ENCODE measurements at places on chromosomes 7 and 10.

DNA sequence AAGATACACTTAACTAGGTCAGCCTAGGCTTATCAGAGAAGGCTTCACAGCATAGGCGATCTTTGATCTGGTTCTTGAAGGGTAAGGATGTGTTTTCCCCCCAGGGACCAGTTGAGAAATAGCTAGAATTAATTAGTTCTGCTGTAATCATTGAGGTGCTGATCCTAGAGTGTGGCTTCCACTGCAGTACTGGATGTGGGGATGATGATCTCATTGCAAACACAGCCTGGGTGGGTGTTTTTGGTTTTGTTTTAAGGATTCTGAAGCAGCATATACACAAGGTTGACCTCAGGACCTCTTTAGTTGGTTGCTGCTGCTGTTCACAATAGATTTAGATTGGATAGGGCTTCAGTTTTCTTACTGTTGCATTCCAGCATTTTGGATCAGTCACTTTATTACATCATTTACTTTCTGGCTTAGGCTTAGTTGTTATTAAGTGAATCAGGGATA, 159.7 kb downstream of the AUTS2 start:
- no peak for DNase-seq

DNA sequence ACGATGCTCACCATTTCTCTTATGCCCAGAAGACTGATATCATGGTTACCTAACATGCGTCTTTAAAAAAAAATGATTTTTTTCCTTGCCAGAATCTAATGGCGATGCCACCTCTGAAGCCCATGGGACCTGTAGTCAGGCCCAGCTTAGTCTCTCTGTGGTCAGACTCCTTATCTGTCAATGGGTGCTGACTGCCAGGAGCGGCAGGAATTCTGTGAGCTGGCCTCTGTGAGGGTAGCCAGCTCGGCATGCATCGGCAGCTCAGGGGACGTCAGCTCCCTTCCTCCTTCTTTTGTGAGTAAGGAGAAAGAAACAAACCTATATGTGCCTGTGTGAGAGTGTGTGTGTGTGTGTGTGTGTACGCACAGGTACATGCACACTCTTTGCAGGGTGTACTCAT, 49.9 kb upstream of the ZRANB1 start:
- no peak for DNase-seq

GRCh38 chr10:118817328-118818068, 62.7 kb upstream of the CACUL1 start:
- no peak for DNase-seq

DNA sequence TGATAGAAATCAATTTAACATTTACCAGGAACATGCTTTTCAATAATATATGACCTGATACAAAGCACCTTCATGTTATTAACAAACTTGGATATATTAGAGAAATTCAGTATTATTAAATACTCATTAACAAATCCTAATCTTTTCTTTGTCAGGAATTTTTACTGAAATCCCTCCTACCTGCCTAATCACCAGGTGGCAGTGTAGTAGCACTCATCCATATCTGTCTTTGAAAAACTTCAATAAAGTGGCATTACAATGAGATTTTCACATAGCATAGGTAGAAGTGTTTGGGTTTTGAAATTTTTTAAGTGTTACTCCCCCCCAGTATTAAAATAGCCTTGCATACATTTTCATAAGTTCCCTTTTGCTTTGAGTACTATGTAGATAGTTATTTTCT, 1246.6 kb upstream of the LRRN3 start:
- no peak for DNase-seq

DNA sequence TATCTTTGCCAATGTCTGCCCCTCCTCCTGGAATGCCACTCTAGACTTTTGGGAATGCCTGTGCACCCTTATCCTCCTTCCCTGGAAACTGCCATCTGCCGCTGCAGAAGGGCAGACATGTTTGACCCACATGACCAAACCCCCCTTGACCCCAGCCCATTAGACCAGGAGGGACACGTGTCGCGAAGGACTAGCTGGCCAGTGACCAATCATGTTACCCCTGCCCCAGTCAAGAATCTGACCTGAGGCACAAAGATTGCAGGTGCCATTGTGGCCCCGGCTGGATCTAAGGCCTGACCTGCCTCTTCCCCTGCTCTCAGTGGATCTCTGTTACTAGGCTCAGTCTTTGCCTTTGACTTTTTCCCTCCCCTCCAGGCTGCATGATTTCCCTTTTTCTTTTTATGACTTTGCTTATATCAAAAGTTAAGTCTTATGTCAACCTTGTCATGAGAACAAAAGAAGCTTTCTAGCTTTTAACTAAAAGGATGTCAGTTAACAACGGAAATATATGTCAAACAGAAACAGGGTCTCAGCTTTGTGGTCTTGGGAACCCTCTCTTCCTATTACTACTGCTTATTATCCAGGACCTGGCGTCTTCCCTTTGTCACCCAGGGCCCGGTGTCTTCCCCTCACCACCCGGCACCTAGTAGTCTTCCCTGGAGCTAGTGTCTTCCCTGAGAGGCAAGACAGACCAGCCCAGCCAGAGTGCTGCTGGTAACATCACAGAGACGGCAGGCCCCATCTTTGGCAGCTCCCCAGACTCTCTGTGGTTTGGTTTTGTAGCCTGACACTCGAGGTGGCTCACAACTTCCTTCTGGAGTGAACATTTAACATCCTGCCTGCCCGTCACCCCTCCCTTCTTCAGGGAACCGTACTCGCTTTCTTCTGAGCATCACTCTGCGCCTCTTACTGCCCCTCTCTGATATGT, 24.4 kb upstream of the PPIF start:
- DNase-seq: no peak

DNA sequence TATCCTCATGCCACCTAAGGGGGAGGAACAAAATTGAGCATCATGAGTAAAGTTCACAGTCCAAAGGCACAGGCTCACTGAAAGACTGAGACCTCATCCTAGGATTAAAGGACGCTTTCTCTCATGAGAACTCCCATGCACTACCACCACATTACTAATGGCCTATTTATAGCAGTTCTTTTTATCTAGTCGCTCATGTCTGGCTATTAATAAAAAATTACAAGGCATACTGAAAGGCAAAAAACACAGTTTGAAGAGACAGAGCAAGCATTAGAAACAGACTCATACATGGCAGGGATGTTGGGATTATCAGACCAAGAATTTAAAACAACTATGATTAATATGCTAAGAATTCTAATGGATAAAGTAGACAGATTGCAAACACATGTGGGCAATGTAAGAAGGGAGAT, 46.0 kb upstream of the CDK13 start:
- DNase-seq: no peak

GRCh38 chr10:30059209-30060107, at the start of gene JCAD:
Gene JCAD, minus strand, starts transcription at chr10:30059586. Its CDS starts 11,774 bp downstream, at chr10:30047812.
- DNase-seq: peak; percentile 24

DNA sequence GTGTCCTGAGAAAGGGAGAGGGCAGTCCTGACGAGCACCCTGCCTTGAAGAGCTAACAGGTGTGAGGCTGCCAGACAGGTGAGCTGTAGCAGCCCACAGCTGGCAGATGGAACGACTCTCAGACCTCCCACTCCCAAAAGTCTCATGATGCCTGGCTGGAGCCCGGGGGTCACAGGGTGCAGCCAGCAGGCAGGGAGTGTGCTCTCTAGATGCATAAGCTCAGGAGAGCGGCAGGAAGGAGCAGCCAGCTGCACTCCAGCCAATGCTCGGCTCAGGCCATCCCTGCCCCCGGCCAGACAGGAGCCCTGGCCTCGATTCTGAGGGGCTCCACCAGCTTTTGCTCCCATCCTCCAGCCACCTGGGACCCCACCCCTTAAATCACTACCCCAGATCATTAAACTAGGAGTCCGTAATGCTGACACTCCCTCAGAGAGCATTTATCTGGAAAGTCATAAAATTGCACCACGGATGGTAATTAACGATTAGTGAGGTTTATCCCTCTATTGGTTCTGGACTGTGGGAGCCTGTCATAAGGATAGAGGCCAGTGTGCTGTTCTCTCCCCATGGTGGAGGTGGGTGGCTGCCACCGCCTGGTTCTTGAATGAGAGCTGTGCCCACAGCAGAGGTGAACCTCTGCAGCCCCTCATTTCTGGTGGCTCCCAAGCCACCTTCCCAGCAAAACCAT, 63.5 kb upstream of the ZMIZ1 start:
- DNase-seq: no peak

DNA sequence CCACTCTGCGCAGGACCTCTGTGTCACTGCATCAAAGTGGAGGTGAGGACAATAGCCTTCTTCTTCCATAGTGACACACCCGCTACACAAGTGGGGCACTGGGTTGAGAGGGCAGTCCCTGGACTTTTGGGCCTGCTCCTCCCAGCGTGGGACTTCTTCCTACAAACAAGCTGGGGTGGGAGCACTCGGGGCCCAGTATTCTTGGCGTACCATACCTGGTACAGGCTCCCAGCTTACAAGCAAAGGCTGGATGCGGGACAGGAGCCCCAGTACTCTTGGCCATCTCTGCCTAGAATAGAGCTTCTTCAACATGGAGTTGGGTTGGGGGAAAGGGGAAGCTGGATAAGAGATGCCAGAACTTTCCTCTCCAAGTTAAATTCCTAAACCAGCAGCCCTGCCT, 426.8 kb upstream of the FOXK1 start:
- DNase-seq: no peak

DNA sequence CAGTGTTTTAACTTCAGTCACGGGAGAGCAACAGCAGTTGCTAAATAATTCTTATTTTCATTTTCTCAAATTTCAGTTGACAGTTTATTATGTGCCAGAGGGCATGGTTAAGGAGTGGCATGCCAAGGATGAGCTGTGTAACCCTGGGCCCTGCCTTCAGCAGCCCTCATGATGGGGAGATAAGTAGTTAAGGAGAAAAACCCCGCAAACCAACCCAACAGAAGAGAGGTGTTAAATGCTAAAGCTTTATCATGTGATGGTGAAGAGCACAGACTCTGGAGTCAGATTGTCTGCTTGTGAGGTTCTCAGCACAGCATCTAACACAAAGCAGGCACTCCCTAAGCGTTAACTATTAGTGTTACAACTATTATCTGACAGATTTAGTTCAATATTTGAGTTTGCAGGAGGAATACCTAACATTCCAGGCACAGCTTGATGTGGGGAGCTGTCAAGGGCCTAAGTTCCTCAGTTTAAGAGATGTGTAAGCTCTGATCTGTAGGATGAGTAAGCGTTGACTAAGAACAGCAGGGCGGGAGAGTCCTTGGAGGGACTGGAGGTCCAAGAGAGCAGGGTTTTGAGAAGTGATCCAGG, 29.6 kb downstream of the STAM start:
- DNase-seq: no peak

DNA sequence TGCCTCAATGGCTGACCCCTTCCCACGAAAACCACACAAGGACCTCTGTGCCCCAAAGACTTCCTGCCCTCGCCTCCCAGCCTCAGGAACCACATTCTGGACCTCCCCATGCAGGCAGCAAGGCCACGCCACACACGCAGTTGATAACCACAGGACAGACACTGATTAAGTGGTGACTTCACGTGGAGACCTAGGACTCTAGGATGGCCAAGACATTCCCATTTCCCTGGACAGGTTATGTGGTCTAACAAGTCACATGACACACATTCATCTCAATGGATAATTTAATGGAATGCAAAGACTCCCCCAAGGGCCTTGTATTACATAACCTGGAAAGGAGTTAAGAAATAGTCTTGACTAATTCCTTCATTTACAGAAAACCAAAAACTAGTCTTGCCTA, 110.2 kb downstream of the LARP4B start:
- DNase-seq: no peak

DNA sequence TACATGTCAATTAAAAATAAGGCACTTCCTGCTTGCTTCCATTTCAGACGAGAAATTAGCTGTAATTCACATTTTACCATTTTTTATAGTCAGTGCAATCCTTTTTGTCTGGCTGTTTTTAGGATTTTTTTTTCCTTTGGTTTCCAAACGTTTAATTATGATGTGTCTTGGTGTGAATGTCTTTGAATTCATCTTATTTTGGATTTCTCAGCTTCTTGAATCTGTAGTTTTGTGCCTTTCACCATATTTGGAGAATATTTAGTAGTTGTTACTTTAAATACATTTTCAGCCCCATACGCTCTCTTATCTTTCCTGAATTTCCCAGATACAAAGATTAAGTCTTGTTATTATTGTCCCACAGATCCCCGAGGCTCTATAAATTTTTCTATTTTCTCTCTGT, 2.4 kb upstream of the SCART1 start:
- DNase-seq: no peak

- no peak for DNase-seq
Observed at GRCh38 chr10:70125918-70126552, 6.6 kb downstream of the AIFM2 start.

DNA sequence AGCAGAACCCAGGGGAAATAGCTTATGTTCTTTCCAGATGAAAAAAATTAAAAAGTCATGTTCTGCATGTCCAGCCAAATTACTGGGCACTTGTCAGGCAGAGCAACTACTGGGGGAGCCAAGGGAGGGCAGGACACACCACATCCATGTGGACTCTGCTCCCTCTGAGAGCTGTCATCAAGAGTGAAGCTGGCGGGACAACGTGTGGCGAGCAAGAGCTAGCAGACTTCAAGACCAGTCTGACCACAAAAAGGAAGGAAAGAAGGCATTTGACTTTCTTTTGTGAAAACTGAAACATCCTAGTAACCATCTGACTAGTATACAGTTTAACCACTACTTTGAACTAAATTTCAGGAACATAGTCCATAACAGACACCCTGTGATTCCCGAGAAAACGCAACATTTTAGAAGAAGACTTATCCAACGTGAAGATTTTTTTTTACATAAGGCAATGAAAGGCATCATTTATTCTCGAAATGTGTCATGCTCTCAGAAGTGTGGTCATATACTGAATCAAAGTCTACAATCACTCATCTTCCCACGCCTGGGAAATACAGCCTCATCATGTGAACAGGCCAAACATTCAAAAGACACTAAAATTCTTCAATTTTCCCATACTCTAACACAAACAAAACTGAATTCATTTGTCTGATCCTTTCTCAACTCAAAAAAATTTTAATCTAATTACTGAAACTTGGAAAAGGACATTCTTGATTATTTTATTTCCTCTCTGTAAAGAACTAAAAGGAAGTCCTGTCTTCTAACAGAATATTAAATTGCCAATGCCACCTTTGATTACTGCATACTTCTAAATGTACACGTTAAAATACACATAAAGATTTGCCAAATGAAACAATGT, 15.5 kb downstream of the CYTH3 start:
- no peak for DNase-seq

DNA sequence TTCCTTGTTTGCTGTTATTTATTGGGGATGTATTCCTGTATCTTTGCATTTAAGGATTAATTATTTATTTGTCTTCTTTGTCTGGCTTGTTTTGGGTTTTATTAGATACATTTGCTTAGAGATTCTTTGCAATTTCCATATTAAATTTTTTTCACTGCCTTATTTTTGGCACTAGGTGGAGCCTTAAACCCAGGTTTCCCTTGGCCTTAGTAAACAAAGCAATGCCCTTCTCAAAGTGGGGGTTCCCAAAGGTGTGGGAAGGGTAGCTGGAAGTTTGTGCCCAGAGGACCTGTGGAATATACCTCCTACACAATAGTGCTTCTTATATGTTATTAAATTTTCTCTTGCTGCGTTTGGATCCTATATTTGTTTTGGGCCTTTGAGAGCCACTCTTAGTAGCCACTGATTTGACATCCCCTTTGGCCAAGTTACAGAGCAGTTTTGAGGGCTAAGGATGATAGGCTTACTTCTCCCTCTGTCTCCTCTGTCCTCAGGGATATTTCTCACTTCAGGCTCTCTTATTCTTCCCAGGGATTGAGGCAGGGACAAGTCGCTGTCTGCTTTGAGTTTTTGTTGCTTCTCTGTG, 162.3 kb downstream of the ITGB1 start:
- DNase-seq: no peak

GRCh38 chr10:86188326-86188725, 178.3 kb downstream of the GRID1 start:
- DNase-seq: peak; percentile 42

- DNase-seq: peak; percentile 56
Observed at GRCh38 chr10:132685101-132685891, 100.7 kb downstream of the NKX6-2 start.

Data from C1 segment of cervical spinal cord (tissue), 14 donors.